GM12864 (cell line): ENCODE measurements at places on chromosomes 2 and 18.

GRCh38 chr2:232365621-232366321 is 12.8 kb upstream of the ALPP start:
- DNase-seq, result no peak

DNA sequence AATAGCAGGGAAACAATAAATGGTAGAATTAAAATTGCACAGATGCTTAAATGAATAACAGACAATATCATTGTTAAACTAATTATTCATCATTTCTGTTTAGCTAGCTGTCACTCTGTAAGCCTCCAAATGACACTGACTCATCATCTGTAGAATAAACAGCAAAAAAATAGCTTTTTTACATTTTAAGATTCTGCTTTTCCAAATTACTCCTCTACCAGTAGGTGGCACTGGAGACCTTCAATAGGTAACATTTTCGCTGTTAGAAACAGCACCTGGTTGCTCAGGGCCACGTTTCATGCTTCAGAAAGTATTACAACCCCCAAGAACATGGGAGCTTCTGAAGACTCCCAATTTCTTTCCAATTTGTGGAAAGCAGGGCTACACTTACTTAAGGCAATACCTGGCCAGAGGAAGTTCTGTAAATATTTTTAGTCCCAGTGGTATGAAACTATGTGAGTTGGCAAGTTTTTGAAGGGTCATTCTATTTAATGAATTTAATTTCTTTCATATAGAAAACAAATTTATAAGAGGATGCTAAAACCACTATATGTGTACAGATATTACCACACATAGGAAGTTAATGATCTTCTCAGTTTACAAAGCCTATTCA is 45.4 kb downstream of the TTN start:
- peak; percentile 37 for DNase-seq

DNA sequence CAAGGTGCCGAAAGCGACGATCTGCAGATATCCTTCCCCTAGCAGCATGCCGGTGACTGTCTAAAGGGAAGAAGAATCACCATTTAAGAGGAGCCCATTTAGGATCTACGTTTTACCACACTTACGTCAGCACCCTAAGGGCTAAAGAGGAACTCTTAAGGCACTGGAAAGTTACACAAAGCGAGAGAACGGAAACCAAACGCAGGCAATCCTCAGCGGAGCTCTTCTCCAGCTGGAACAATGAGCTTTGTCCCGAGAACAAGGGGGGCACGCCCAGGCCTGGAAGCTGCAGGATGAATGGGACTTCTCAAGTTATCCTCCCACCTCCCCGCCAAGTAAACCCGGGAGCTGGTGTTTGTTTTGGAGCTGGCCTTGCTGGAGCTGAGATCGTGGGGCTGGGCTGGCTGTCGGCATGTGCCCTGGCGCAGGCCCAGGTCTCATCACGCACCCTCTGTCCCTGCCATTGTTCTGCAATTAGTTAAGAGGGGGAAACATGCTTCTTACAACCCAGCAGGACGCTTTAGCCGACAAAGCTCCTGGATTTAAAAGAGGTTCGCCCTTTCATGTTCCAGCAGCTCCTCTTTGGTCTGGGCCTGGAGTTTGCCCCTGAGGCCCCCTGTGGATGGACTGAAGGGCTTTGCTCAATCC is 36.4 kb downstream of the PXDN start:
- DNase-seq, result no peak

DNA sequence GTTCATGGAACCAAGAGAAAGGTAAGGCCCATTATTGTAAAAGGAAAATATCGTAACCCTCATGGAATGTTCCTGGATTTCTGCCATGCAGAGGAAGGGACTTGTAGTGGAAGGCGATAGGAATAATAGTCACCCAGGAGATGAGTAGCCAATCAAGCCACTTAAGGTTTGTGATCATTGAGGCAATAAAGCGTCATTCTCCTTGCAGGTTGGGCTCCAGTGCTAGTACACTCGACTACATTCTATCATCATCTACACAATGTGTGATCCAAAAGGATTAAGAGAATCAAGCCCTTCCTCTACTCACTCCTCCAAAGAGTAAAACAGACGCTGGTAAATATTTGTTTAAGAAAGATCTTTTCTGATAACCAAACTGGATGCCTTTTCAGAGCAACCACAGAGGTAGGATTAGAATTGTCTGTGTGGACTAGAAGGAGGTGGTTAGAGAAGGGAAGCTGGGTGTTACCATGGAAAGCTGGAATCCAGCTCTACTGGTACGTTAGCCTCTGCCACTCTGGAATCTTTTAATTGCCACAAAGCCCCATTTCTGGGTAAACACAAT is 245.7 kb downstream of the IKZF2 start:
- no peak for DNase-seq

- no peak for DNase-seq
Measured at GRCh38 chr2:207619764-207620203, 5.4 kb downstream of the METTL21A start.

GRCh38 chr2:15750822-15751329 is 159.2 kb downstream of the DDX1 start:
- DNase-seq, result no peak

DNA sequence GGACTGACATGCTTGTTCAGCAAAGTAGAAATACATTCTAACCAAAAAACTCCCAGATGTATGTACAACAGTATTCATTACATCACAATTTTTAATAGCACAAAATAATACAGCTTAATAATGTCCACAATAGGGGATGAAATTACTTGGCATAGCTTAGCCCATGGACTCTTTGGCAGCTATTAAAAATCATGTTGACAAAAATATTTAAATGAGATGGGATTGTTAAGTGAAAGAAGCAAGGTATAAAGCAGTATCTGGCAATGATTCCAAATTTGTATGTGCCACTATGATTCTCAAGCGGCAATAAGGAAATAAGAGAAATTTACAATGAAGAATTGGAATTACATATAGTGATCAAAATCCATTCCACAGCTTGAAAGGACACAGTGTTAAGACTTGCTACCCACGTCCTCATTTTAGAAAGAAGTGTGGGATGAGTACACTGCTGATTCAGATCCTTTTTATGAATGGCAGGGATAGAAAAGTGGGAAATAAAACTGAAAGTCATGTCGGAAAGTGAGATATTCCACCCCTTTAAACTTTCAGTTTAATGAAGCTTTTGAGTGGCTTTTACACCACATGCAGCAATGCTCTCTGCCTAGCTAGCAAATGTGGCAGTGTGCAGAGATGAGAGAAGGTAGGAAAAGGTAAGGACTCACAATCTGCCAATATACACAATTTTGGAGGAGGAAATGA is 2.4 kb downstream of the GAREM1 start:
- no peak for DNase-seq

DNA sequence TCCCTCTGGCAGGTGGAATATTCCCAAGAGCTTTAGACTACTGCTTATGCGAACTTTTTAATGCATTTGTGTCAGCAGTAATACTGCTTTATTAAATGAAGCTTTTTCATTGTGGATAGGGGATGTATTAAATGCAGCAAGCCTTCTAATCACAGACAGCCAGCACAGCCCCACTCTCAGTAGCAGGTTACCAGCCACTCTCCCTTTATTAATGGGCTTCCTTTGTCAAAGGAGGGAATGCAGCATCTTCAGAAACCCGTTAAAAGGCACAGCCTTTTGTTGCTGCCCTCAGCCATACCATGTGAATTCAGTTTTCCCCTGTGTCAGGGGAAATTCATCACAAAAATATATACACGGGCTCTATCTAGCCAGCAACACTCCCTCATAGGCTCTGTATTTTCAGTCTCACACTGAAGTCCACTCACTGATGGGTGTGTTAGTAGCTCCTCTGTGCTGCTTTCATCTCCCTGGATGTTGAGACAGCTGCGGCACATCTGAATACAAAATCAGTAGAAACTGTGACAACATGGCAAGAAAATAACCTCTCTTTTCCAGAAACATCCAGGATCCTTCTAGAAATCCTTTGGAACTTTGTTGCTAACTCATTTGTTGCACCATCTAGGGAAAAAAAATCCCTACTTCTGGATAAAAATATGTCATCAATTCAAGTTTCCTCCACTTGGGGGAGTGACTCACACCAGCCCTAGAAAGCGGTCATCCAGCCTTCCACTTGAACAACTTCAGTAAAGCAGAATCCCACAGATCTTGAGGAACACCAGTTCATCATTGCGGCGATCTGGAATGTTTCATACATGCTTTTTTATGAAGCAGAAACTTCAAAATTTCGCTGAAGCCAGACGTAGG is 48.4 kb downstream of the LRRTM1 start:
- no peak for DNase-seq

DNA sequence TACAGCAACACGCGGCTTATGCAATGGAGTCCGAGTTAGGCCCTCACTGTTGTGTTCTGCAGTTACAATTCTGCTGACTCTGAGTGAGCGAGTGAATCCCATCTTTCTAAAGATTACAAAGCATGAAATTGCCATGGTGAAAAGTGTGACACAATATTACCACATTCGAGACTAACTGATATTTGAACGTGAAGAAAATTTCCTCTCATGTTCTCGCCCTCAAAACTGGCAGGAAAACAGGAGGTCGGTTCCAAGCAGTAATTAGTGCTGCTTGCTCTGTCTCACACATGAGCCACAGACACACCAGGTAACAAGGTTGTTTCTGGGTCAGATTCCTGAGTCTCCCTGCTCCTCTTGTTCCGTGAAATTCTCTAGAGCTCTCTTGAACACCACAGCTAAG is 93.7 kb upstream of the RIOK3 start:
- no peak for DNase-seq

DNA sequence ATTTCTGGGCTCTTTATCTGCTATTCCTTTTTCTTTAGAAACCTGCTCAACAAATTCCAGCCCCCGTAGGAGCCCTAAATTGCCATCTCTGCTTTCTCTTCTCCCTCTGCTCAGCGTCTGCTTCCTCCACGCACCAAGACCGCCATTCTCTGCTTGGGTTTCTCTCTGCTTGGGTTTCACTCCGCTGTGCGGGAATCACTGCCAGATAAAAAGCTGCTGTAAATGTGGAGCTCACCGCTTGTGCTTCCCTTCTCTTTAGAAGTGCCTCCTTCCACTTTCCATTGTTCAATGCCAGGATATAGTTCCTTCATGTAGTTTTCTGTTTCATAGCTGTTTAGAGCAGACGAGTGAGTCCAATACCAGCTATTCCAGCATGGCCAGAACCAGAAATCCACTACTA is 45.9 kb downstream of the TMEM237 start:
- no peak for DNase-seq

DNA sequence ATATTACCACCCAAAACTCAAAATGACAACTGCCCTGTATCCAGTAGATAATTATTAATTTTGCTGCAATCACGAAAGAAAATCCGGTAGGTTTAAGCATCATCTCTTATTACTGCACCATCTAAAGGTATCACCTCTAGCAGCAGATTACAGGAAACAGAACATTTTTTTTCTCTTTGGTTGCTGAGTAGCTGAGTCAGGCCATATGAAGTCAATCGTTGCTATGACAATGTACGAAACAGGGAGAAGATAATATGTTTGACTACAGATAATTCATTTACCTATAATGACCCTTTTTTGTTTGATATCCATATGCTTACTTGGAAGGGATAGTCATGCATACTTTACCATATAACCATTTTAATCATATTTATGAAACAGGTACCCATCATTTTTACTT is 831.6 kb upstream of the CHAC2 start:
- DNase-seq, result no peak

DNA sequence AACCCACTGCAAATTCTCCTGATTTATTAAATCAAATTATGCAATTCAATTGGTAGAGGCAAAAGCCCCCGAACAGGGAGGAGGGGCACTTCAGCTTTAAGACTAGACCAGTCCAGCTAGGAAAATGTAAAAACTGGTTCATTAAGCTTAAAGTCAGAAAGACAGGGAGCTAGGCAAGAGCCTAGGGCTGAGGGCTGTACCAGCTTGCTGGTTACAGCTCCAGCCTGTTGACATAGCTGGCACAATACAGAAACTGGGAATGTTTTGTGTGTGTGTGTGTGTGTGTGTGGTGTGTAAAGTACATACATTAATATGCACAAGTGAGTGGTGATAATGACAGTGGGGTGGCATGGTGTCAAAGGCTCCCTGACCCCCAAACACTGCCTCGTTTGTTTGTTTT is 307.0 kb upstream of the CELF4 start:
- DNase-seq, result no peak

GRCh38 chr18:80247393-80247841 is at the start of gene PARD6G:
TSS of gene PARD6G (minus strand) at chr18:80247514. CDS start at chr18:80247348, 166 bp downstream.
- no peak for DNase-seq

DNA sequence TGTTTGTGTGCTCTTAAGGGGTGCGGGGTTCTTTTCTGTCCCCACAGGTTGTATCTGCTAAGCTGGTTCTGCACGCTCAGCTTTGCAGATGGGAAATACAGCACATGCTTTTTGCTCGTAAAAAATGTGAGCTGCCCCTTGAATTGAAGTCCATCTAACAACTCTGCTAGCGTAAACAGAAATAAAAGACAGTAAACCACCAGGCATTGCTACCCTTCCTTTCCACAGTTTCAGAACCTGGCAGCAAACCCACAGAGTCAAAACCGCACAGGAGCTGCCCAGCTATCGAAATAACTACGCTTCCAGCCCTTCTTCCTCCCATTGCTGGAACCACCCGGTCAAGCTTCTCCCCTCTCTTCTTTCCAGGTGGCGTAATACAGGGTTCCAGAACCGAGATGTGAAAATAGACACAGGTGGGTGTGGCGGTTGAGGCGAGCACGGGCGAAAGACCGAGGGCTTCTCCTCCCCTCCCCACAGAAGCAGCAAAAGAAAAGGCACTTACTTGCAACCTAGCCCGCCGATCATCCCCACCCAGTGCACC is 479 bp downstream of the SCN9A start:
- DNase-seq, result no peak

- DNase-seq, result no peak
Measured at GRCh38 chr2:166762746-166763145, 125.5 kb upstream of the XIRP2 start.

- DNase-seq, result no peak
Measured at GRCh38 chr2:200658278-200658864, 72.6 kb downstream of the AOX1 start.

GRCh38 chr2:236677368-236677767 is 107.7 kb downstream of the ACKR3 start:
- DNase-seq, result no peak

GRCh38 chr18:7584646-7585275 is 17.6 kb downstream of the PTPRM start:
- no peak for DNase-seq

GRCh38 chr18:26342646-26343045 is 116.4 kb downstream of the TAF4B start:
- no peak for DNase-seq

GRCh38 chr2:237557633-237558015 is 8.8 kb upstream of the PRLH start:
- no peak for DNase-seq

- DNase-seq, result no peak
Measured at GRCh38 chr18:55775972-55776371, 188.0 kb upstream of the TCF4 start.
